ENCODE measurements at places on chromosomes 6 and 20.

DNA sequence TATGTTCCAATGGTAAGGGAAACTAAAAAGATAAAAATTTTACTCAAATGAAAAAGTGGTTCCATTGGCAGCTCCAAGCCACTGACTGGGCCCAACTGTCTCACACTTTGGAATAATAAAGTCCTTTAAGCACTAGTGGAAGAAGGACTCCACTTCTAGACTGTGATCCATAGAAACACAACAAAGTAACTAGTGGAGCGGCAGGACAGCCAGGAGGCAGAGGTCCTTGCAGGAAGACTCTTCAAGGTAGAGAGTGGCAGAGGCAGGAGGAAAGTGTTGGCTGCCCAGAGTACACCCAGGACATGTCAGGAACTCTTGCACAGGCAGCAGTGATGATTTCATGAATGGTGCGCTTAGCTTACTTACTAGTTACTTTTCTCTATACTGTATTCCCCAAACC is 65.0 kb upstream of the CCN6 start:
- no peak for DNase-seq

- DNase-seq: no peak
Measured at GRCh38 chr20:36548006-36548315, 6.6 kb downstream of the MYL9 start.

GRCh38 chr6:76453270-76453669 is 380.8 kb upstream of the IMPG1 start:
- DNase-seq: no peak

- no peak for DNase-seq
Measured at GRCh38 chr6:57215260-57215659, 6.8 kb downstream of the RAB23 start.

- DNase-seq: no peak
Measured at GRCh38 chr6:106560996-106561685, 68.2 kb downstream of the RTN4IP1 start.

GRCh38 chr6:64803470-64804166 is 903.4 kb downstream of the EYS start:
- no peak for DNase-seq

DNA sequence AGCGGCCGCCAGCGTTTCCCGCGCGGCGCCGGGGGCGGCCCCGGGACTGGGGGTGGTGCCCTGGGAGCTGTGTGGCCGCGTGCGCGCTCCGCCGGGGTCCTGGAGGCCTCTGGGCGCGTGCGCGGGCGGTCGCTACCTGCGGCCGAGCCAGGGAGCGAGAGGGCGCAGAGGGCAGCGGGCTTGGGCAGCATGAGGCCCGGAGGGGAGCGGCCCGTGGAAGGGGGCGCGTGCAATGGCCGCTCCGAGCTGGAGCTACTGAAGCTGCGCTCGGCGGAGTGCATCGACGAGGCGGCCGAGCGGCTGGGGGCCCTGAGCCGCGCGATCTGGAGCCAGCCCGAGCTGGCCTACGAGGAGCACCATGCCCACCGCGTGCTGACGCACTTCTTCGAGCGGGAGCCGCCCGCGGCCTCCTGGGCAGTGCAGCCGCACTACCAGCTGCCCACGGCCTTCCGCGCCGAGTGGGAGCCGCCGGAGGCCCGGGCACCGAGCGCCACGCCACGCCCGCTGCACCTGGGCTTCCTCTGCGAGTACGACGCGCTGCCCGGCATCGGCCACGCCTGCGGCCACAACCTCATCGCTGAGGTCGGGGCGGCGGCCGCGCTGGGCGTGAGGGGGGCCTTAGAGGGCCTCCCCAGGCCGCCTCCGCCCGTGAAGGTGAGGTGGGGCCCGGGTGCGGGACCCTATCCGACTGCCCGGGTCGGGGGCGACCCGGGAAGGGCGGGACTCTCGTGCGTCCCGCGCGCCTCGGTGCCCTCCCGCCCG is at the start of gene PM20D2:
Gene PM20D2 (plus strand): TSS at position 100 of the 762 bp plus-strand sequence. CDS start 90 bp downstream, at position 190.
- DNase-seq: peak; percentile 54

- no peak for DNase-seq
Measured at GRCh38 chr6:5723841-5724691, 282.7 kb downstream of the NRN1 start.

DNA sequence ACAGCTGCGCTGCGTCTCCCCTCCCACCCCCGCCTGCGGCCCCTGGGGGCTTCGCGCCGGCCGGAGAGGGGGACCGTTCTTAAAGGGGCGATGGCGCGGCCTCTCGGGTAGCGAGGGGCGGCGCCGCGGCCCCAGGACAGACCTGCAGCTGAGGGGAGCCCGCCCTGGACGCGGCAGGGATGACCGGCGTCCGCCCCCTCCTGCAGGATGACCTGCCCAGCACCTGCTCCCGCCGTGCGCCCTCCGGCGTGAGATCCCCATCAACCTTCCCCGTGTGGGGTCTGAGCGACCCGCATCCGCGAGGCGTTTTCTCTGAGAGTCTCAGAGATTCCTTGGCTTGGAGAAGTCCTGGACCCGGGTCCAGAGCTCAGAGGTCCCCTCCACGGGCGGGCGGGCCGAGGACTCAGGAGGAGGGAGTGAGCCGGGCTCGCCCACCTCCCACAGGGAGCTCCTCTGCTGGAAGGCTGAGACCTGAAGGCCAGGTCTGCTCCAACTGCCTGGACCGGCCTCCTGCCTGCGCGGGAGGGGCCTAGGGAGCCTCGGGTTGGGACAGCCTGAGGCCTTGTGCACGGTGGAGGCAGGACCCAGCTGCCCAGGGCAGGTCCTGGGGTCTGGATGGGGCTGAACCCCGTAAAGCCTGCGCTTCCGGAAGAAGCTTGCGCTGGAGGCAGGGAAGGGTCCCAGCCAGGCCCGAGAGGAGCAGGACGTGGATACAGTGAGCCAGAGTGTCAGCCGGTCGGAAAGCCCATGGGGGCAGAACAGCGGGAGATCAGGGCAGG is 532 bp upstream of the NKAIN4 start:
- no peak for DNase-seq

DNA sequence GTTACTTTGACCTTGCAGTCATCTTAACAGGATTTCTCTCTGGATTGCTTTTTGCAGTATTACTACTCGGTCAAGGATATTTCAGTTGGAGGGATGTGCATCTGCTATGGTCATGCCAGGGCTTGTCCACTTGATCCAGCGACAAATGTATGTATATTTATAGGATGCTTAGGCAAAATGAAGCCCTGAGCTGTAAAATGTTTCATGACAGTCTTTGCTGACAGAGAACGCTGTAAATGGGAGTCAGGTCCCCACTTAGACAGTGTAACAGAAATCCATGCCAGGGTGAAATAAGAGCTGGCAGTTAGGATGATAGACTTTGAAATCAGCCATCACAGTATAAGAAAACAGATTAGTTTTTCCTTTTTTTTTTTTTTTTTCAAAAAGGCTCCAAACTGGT is 264.0 kb downstream of the LAMA2 start:
- DNase-seq: no peak

DNA sequence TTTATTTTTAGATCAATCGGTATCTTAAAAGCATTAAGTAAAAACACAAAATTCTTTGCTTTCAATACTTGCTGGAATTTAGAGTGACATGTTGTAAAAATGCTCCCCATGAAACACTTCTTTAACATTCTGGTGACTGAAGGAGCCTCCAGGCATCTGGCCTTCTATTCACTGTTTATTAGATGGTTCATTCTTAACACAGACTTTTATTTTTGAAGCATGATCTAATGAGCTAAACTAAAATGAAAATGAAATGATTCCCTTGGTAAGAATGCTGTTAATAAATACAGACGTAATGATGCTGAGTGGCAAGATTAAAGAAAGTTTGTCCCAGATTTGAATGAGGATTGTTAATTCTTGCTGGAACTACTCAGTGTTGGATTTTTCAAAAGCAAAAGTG is 698.4 kb downstream of the TENT5A start:
- DNase-seq: no peak

- no peak for DNase-seq
Measured at GRCh38 chr6:141415896-141416295, 716.8 kb upstream of the GJE1 start.

DNA sequence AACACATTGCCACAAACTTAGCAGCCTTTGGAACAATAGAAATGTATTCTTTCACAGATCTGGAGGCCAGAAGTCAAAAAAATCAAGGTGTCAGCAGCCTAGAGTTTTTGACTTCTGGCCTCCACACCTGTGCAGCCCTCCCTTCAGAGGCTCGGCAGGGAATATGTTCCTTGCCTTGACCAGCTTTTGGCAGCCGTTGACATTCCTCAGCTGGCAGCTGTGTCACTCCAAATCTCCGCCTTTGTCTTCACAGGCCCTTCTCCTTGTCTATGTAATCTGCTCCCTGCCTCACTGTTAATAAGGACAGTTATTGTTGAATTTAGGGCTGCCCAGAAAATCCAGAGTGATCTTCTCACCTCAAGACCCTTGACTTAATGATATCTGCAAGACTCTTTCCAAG is 17.2 kb upstream of the AHI1 start:
- no peak for DNase-seq

DNA sequence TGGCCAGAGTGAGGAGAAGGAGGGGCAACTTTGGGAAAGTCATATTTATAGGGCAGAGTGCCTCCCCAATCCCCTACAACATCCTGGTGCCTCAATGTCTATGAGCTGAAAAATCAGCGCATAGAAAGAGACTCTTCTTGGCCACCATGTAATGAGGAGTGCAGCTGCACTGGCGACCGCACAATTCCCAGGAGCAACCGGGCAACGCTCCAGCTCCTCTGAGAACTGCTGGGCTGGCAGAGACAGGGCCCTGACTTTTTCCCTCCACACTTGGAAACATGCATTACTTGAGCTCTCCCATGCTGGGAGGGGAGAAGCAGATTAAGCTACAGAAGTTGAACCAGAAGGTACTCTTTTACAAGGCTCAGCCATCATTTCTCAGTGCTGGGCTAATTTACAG is 31.4 kb upstream of the MARCKS start:
- DNase-seq: no peak

GRCh38 chr20:63101781-63102720 is 95.3 kb upstream of the BHLHE23 start:
- peak; percentile 47 for DNase-seq

Data from stimulated activated CD4-positive, alpha-beta T cell treated with anti-CD3 and anti-CD28 coated beads, Interleukin-4, amount 100 ng/mL, for 48 hours (primary cell).